ENCODE measurements at places on chromosomes 5 and 9.
A peak's percentile ranks its signal among the peaks of the same experiment; 100 is the strongest.

DNA sequence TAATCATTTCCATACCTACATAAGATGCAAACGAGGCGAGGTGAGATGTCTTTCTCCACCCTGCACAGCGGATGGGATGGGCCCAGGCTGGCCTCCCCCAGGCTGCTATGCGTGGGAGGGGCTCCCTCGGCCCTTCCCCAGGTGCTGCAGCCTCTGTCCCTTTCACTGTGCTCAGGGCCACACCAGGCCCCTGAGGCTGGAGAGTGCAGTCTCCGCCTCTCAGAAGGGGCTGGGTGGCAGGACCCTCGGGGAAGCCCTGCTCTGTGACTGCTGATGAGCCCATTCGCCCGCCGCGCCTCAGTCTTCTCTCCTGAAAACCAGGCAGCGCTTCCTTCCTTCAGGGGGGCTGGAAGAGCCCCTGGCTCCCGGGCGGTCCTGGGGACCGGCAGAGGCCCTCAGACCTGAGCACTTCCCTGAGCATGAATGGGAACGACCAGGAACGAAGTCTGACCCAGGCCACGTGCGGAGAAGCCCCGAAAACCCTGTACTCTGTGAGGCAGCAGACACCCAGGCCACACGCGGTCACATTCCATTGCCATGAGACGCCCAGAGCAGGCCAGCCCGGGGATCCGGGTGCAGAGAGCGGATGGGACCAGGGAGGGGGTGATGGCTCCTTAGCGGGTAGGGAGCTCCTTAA lies 21.9 kb upstream of the NOTCH1 start:
- DNase-seq = peak; percentile 72

- no peak for DNase-seq
Observed at GRCh38 chr5:52774005-52774410, 13.7 kb upstream of the ITGA1 start.

DNA sequence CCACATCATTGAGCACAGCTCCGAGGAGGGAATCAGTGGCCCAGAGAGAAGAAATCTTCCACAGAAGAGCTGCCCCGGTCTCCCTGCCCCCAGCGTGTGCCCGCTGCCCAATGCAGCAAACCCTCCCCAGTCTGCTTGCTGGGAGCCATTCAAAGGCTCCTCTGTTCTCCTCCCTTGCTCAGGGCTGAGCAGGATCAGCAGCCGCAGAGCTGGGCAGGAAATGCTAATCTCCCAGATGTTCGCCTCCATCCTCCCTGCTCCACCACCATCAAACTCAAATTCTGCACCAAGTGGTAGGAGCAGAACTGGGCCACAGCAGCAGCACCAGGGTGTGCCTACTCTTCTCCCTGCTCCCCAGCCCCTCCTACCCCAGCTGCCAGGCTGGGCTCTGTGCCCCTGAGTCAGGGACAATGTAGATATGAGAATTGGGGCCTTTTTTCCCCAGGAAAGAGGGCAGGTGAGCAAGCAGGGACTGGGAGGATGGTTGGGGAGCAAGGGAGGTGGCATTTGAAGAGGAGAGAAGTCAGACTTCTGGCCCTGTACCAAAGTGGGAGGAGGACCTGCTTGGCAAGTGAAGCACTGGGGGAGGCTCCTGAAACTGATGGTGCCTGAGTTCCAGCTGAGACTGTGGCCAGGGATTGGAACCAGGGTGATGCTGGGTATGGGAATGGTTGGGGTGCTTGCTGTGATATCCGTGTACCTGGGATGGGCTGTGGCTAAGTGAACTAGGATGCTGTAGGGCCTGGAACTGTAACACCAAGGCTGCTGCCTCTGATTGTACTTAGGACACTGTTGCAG lies 1.9 kb upstream of the PCDH1 start:
- no peak for DNase-seq

- no peak for DNase-seq
Observed at GRCh38 chr5:94432499-94432898, 185.9 kb downstream of the KIAA0825 start.

GRCh38 chr5:73564018-73564417 lies 1.4 kb downstream of the ANKRA2 start:
- DNase-seq = no peak

- DNase-seq = no peak
Observed at GRCh38 chr5:1687301-1687970, 112.2 kb downstream of the MRPL36 start.

All from right hindlimb (tissue), 1 donor.